ENCODE measurements at places on chromosomes 3 and 15.

DNA sequence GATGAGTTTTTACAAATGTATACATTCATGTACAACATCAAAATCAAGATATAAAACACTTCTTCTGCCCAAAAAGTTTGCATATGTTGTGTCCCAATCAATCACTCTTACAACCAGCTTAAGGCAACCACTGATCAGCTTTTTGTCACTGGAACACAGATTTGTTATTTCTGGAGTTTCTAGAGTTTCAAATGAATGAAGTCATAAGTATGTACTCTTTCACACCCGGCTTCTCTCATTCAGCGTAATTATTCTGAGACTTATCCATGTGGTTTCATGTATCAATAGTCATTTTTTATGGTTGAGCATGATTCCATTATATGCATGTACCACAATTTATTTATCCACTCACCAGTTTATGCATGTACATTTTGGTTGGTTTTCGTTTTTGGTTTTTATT lies 53.0 kb upstream of the CORO2B start:
- no peak for DNase-seq

DNA sequence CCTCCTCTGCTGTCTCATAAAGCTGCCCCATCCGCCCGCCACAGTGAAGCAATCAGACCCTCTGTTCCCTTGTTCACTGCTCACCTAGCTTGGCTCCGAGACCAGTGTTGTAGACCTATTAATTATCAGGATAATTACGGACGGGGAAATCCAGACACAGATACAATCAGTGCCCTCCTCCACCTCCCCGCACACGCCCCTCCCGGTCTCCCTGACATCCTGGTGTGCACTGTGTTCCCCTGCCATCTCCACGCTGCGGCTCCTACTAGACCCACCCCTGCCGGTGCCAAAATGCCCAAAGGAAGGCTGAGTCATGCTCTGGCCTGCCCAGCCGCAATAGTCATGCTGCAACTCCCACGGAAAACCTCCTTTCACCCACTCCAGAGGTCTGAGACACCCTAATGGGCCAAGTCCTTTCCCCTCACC lies 277.3 kb upstream of the TLE3 start:
- peak; percentile 53 for DNase-seq

DNA sequence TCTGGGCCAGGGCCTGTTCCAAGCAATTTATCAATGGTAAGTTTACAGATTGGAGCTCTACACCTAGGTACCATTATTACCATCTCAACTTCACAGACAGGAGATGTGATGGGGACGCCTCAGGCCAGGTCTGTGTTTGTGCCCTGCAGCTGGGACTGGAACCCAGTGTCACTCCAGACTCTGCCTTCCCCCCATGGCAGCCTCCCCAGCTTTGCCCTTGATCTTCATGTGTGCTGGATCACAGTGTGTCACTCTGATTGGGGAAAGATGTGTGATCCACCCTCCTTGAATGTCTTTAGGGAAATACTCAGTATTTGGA lies 59.6 kb downstream of the MGLL start:
- no peak for DNase-seq

DNA sequence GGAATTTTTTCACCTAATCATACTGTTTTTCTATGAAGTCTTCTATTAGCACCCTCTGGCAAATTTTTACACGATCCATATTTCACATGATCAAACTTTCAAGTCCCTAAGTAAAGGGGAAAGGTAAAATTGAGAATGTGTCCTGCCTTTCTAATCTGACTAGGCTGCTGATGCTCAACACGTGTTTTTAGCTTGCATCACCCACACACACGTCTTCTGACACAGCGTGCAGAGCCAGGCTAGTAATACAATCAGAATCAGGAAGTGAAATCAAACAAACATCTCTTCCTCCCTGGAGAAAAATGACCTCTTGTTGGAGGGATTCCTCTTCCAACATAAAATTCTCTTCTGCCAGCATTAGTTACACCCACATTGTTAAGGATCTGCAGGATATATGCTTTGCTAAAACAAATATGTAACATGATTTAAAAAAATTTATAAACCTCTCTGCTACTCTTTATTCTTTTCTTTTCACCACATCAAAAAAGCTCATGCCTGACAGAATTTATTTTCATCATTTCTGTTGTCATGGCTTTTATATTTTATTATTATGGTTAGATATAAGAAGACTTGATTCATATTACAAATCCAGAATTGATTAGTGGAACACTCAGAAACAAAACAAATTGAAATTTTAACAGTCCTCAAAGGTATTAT lies 122.4 kb downstream of the RAP2B start:
- no peak for DNase-seq

DNA sequence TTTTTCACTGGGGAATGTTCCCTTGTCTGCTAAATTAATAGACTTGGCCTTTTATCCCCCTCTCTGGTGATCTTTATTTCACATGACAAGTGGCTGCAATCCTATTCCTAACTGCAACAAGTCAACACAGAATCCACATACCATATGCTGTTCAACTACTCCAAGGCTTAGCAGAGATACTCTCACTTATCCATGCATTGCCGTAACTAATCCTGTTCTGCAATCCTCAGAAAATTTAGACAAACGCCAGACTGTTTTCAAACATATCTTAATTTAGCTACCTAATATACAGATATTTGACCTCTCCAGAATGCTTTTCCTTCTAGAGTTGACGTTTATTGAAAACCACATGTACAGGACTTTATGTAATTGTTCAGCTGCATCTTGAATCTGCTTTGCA lies 37.9 kb downstream of the EID1 start:
- DNase-seq, result no peak

DNA sequence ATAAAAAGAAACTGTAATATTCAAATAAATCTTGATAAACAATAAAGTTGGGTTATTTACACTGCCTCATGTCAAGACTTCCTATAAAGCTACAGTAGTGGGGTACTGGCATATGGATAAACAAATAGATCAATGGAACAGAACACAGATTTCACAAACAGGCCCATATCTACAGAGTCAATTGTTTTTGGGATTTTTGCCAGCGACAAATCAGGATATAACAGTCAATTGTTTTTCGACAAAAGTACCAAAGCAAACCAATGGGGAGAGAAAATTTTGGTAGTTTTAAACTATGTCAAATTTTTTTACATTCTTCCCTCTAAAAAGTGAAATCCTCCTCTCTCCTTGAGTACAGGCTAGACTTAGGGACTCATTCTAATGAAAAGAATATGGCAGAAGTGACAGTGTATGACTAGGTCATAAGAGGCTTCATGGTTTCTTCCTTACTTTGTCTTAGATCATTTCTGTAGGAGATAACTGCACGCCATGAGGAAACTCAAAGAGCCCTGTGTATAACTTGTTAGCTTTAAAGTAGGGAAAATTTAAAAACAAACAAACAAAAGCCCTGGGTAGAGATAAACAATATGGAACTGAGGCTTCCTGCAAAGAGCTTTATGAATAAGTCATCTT lies 16.9 kb downstream of the IP6K1 start:
- no peak for DNase-seq

- peak; percentile 68 for DNase-seq
These were observed 595 bp downstream of the DPH6 start for GRCh38 chr15:35545316-35545823.

- no peak for DNase-seq
These were observed 35.7 kb upstream of the TMOD3 start for GRCh38 chr15:51793521-51794305.

- no peak for DNase-seq
These were observed 73.2 kb downstream of the C3orf70 start for GRCh38 chr3:185079625-185080024.

- no peak for DNase-seq
These were observed 527 bp downstream of the CSNK1G1 start for GRCh38 chr15:64355348-64355943.

- DNase-seq, result peak; percentile 70
These were observed 364.0 kb upstream of the RBMS3 start for GRCh38 chr3:28916713-28917499.

- no peak for DNase-seq
These were observed 207.0 kb downstream of the SUCLG2 start for GRCh38 chr3:67447393-67447792.

DNA sequence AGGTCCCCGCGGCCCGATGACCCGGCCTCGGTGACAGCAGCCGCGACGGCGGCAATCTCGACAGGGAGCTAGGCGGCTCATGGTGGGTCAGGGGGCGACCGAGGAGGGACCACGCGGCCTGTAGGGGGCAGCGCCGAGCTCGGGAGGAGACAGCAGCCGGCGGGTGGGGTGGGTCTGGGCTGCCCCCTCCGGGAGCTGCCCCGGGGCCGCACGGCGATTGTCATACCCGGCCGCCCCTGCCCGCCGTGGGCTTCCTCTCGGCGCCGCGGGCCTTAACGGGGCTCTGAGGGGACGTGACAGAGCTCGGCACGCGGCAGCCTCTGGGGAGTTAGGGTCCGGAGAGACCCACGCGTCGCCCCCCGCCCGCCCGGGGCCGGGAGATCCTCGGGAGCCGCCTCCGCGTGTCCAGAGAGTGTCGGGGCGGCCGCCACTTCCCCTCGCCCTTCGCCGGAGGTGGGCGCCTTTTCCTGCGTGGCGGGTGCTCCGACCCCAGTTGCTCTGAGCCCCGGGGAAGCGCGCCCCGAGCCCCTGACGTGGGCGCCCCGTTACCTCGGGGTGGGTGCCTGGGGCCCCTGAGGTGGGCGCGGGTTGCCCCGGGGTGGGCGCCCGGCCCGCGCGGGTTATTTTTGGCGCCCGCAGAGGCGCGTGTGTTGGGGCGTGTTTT lies 539 bp upstream of the PLCL2 start:
- DNase-seq, result peak; percentile 84

DNA sequence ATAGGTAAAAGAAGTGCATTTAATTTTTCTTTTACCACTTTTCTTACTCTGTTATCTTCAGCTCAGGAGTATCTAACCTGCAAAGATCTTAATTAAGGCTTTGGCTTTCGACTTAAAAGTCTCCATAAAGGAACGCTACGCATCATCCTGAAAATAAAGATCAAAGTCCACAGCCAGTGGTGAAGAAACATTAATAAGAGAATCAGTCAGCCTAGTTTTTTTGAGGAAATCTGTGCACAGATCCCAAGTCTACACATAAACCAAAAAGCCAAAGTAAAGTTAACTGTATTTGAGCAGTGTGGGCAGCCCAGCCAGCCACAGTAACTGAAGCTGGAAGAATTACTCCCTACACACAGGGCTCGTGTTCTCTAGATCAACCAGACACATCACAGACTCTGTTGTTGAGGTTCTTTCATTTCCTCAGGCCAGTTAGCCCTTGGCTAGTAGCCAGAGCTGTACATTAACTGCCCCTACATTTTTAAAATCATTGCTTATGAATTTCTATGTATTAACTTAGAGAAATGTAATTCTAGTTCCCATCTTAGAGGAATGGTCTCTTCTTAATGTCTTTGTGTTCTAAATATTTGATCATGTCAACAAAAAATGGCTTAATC lies 6.9 kb downstream of the LRRC2 start:
- no peak for DNase-seq

DNA sequence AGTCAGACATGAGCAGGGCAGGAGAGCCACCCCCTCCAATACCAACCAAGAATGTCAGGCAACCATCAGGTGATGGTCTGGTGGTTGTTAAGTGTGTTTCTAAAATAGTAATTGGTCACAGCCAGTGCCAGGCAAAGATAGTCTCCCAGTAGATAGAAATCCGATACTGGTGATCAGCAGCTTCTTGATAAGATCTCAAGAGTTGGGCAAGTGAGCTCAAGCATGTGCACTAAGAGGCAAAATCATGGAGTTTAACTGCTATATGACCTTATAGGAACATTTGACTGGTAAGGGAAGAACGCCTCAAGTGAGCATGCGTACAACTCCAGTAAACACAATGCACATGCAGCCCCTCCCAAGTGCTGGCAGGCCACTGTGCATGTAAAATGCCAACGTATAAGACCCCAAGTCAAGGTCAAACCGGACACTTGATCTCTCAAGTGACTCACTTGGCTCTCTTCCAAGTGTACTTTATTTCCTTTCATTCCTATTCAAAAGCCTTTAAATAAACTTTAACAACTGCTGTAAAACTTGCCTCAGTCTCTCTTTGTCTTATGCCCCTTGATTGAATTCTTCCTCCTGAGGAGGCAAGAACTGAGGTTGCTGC lies 36.0 kb upstream of the CBLB start:
- no peak for DNase-seq

- DNase-seq, result no peak
These were observed 15.1 kb upstream of the TMEM158 start for GRCh38 chr3:45241206-45241605.

DNA sequence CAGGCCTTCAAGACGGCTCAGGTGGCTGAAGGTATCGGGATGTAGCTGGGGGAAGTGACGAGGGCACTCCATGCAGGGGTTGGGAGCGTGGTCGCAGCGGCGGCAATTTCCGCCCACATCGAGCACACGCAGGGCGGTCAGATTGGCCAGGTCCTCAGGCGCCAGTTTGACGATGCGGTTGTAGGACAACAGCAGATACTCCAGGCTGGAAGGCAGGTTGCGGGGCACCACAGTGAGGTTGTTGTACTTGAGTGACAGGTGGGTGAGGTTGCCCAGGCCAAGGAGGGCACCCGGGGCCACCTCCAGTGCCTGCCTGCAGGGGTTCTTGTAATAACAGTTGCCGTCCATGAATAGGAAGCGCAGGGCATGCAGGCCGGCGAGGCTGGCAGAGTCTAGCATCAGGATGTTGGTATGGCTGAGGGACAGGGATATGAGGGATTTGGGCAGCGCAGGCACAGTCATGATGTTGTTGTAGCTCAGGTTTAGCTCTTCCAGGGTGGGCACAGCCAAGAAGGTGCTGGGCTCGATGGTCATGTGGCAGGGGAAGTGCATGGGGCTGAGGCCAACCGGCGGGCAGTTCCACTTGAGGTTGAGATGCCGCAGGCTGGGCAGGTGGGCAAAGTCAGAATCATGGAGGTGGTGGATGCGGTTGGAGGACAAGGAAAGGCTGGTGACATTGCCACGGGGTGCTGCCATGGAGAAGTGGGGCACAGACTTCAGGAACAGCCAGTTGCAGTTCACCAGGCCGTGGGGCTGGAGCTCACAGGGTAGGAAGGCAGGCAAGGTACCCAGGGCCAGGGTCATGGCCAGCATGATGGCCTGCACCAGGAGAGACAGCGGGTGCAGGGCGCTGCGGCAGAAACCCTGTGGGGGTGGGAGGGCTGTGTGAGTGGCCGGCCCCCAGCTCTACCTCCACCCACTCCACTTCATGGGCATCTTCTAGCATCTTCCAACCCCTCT lies 1.7 kb downstream of the TLR9 start:
- no peak for DNase-seq

- no peak for DNase-seq
These were observed 256.4 kb upstream of the ZNF385D start for GRCh38 chr3:22007368-22007767.

GRCh38 chr3:52443268-52443610 lies 1.7 kb downstream of the SEMA3G start:
- no peak for DNase-seq

GRCh38 chr3:135500034-135500433 lies 465.5 kb upstream of the PPP2R3A start:
- no peak for DNase-seq

DNA sequence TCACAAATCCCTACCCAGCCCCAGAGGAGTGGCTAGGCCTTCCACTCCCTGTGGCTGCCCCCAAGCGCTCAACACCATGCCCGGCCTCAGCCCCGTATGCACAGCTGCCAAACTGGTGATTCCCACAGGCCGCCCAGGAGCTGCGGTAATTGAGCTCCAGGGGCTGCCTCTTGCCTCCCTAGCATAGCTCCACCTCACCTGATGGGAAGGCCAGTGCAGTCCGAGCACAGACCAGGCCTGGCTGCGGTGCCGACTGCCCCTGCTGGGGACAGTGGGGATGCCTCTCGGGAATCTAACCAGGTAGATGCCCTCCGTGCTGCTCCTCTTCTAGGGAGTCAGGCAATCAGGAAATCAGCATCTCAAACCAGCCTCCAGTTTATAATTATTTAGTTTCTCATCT lies 25.9 kb downstream of the SCN5A start:
- no peak for DNase-seq

GRCh38 chr3:153818338-153818737 lies 302.9 kb upstream of the ARHGEF26 start:
- no peak for DNase-seq

- DNase-seq, result no peak
These were observed 104.2 kb downstream of the IQCH start for GRCh38 chr15:67358812-67359211.
